WTC11 (cell line): ENCODE measurements at places on chromosomes 2 and 18. TPM values are rescaled to one million over a fixed set of nuclear protein-coding genes. Genes with fewer than 3 reads are reported as not detected.

Gene INHA
- total RNA-seq, result 1.1 to 1.8 TPM (median 1.4 TPM) in 3 replicates

Gene QPCT
- total RNA-seq, result 13.6 to 19.9 TPM (median 19.5 TPM) in 3 replicates

Gene SLC9A4
- 0.09 to 0.11 TPM in 2 of 3 replicates, not detected in the other for total RNA-seq

Gene TUBA3D
- 0.25 to 0.28 TPM in 2 of 3 replicates, not detected in the other for total RNA-seq

Gene GPBAR1
- total RNA-seq, result 0.20 to 0.39 TPM (median 0.25 TPM) in 3 replicates

- H3K27me3 ChIP-seq, result no peaks in the 10 kb centered on the region
- no peak overlapping the region for H3K4me3 ChIP-seq
- H3K27ac ChIP-seq, result no peak overlapping the region
- no peaks in the 10 kb centered on the region for H3K4me1 ChIP-seq
- no peaks in the 10 kb centered on the region for H3K36me3 ChIP-seq
- DNase-seq, result no peak
Observed at GRCh38 chr2:176612736-176613135, 343.5 kb downstream of the MTX2 start.

DNA sequence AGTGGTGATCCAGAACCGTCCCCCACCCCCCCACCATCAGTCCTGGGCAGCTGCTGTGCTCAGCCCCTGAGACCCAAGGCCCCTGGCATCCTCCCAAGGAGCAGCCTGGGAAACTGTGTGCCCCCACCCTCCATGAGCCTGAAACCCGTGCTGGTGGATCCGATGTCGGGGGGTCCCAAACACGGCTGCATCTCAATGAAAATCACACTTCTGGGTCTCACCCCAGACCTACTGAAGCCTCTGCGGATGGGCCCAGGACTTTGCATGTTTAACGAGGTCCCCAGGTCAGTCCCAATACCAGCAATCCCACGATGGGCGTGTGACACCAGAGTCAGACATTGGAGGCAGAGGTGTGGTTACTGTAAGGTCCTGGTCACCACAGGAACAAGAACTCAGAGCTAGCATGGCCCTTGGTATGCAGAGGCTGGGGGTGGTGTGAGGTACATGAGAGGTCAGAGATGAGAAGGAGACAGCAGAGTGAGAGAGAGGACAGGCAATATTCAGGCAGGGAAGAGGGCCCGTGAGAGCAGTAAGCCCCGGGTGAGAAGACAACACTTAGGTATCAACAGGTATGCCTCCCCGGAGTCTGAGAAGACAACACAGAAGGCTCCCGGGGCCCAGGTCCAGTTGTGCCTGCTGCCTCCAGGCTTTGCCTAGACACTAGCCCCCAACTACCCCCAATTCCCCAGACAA is 32.6 kb downstream of the MRPL35 start:
- no peaks in the 10 kb centered on the region for H3K36me3 ChIP-seq
- H3K4me1 ChIP-seq, result peaks cover 9% of the 10 kb centered on the region
- no peak for DNase-seq
- no peaks in the 10 kb centered on the region for H3K27me3 ChIP-seq
- H3K4me3 ChIP-seq, result no peak overlapping the region

DNA sequence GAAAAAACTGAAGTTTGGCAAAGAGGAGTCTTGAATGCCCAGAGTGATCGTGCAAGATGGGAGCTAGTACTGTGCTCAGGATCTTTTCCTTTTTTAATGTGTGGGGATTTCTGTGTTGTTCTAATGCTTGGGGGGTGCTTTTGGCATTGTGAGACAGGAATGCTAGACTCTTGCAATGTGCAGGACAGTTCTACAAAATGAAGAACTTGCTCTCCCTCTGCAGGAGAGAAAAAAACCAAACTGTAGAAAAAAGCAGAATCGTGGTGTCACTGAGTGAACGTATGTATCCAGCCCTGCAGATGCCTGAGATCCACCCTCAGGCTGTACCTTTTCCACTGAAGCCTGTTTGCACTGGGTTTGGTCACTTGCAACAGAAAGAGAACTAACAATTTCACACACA is 12.1 kb upstream of the TTC39C start:
- no peak overlapping the region for H3K27ac ChIP-seq
- H3K36me3 ChIP-seq, result no peaks in the 10 kb centered on the region
- H3K4me3 ChIP-seq, result no peak overlapping the region
- H3K4me1 ChIP-seq, result peaks cover 7% of the 10 kb centered on the region
- DNase-seq, result no peak
- H3K27me3 ChIP-seq, result no peaks in the 10 kb centered on the region

- no peaks in the 10 kb centered on the region for H3K36me3 ChIP-seq
- H3K4me1 ChIP-seq, result peaks cover 6% of the 10 kb centered on the region; the same call in 1 of the 2 replicates
- no peak overlapping the region for H3K4me3 ChIP-seq
- no peak overlapping the region for H3K27ac ChIP-seq
- DNase-seq, result no peak
Observed at GRCh38 chr2:74712223-74713053, 58.4 kb downstream of the SEMA4F start.

GRCh38 chr2:29606104-29607037 is 315.0 kb downstream of the ALK start:
- peaks cover 48% of the 10 kb centered on the region for H3K4me1 ChIP-seq
- no peak overlapping the region for H3K4me3 ChIP-seq
- no peaks in the 10 kb centered on the region for H3K27me3 ChIP-seq

- H3K4me1 ChIP-seq, result peaks cover 16% of the 10 kb centered on the region
- H3K27me3 ChIP-seq, result no peaks in the 10 kb centered on the region
- no peak overlapping the region for H3K4me3 ChIP-seq
- H3K27ac ChIP-seq, result peak overlapping the region; percentile 55; the same call in 1 of the 2 replicates
Observed at GRCh38 chr2:218713922-218714321, 3.3 kb downstream of the TTLL4 start.

DNA sequence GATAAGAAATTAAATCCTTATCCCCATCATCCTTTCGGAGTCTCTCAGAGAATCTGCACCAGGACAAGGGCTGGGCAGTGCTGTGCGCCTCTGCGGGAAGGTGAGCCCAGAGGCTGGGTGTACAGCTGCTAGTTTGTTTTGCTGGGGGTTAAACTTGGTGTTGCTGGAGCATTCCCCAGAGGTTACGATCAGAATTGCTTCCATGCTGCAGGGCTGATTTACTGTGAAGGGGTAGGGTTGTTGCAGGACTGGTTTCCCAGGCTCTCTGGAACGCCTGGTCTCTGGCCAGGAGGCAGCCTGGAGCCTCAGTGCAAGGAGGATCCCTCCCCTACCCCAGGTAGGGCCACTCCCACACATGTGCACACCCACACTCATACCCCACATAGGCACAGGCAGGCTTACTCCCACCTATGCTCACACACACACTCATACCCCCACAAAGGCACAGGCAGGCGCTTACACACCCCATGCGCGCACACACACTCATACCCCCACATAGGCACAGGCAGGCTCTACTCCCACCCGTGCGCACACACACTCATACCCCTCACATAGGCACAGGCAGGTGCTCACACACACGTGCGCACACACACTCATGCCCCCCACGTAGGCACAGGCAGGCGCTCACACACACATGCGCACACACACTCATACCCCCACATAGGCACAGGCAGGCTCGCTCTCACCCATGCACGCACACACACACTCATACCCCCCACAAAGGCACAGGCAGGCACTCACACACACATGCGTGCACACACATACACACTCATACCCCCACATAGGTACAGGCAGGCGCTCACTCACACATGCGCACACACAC is 11.3 kb downstream of the CNNM4 start:
- no peak for DNase-seq
- no peaks in the 10 kb centered on the region for H3K27me3 ChIP-seq
- H3K4me3 ChIP-seq, result no peak overlapping the region
- peaks cover 18% of the 10 kb centered on the region for H3K4me1 ChIP-seq

GRCh38 chr2:208295834-208296233 is 29.8 kb downstream of the PIKFYVE start:
- H3K4me3 ChIP-seq, result no peak overlapping the region
- DNase-seq, result no peak
- H3K36me3 ChIP-seq, result peaks cover 43% of the 10 kb centered on the region
- H3K4me1 ChIP-seq, result no peaks in the 10 kb centered on the region

DNA sequence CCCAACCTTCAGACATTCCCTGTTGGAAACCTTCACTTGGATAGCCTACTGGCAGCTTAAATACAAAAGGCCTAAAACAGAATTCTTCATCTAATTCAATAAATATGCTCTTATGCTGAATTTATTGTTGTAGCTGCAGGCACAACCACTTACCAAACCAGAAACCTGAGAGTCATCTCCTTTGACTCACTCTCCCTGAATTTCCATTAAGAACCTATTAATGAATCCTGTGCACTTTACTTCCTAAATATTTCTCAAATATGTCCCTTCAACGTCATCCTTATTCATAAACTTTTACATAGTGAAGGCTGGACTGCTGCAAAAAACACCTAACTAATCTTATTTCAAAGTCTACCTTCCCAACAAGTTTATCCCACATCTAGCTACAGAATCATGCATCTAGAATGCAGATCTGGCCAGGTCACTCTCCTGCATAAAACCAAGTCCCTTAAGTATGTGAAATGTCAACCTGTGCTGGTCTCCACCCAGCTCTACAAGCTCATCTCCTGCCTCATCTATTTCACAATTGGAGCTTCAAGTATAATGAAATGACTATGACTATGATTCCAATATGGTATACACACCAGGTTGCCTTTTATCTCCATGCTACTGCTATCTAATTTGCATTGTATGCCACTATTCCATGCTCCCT is 354.2 kb downstream of the ZEB2 start:
- H3K4me1 ChIP-seq, result peaks cover 6% of the 10 kb centered on the region
- H3K36me3 ChIP-seq, result no peaks in the 10 kb centered on the region
- H3K27ac ChIP-seq, result no peak overlapping the region
- H3K27me3 ChIP-seq, result no peaks in the 10 kb centered on the region

- DNase-seq, result no peak
- no peak overlapping the region for H3K4me3 ChIP-seq
- H3K4me1 ChIP-seq, result peaks cover 8% of the 10 kb centered on the region; the same call in 1 of the 2 replicates
- no peak overlapping the region for H3K27ac ChIP-seq
- H3K27me3 ChIP-seq, result no peaks in the 10 kb centered on the region; the same call in 1 of the 2 replicates
Observed at GRCh38 chr18:35406666-35407065, 29.5 kb upstream of the ZNF396 start.

DNA sequence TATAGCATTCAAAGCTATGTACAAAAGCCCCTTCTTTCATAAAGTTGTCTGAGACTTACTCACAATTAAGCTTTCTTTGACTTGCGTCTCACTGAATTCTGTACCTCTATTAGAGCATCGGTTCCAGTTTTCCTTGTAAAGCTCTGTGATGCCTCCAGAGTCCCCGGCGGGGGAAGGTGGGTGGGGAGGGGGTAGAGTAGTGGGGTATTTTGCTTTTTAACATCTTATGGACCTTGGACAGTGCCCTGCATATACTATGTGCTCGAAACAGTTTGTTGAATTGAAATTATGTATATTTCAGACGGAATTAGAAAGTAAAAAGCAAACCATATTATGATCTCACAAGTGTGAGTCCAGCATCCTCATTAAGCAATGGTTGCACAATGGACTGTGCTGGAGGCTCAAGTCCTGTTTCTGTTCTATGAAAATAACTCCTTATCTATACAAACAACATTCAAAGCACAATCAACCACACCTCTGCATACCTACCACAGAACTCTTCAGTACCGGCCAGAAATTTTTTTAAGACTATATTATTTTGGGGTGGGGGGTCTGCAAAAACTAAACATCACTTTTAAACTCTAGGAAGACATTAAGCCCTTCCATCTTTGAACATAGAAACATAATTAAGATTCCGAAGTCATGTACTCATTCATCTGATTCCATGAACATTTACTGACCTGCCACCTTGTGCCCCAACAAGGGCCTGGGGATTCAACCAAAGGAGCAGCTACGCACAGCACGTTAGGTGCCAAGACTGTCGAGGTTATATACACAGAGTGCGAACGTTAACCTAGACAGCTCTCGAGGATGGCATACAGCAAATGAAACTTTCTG is 908 bp downstream of the STAT1 start:
- DNase-seq, result no peak
- H3K4me3 ChIP-seq, result no peak overlapping the region
- H3K36me3 ChIP-seq, result peaks cover 13% of the 10 kb centered on the region
- H3K27ac ChIP-seq, result no peak overlapping the region
- H3K4me1 ChIP-seq, result no peaks in the 10 kb centered on the region
- no peaks in the 10 kb centered on the region; the same call in 1 of the 2 replicates for H3K27me3 ChIP-seq

DNA sequence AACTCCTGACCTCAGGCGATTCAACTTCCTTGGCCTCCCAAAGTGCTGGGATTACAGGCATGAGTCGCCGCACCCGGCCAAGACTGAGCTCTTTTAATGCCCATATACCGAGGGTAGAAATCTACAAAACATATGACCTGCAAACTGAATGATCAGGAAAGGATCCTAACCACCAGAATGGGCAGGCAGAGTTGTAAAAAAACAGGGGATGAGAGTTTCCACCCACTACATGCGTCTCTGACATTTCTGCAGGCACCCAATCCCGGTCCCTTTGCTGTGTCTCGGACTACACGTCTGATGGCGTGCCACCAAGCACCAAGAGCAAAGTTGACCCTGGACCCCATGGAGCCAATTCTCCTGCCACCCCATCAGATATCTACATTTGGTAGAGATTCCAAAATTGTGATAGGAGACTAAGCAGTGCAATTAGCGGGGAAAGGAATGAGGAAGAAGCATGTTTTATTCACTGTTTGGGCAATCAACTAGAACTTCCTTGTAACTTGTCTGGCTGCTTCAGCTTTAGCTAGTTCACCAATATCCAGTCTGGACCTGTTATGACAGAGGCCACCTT is 74.1 kb downstream of the ATP8B1 start:
- no peak overlapping the region for H3K27ac ChIP-seq
- H3K36me3 ChIP-seq, result peaks cover 12% of the 10 kb centered on the region
- no peaks in the 10 kb centered on the region; the same call in 1 of the 2 replicates for H3K27me3 ChIP-seq
- no peak overlapping the region for H3K4me3 ChIP-seq
- DNase-seq, result no peak

DNA sequence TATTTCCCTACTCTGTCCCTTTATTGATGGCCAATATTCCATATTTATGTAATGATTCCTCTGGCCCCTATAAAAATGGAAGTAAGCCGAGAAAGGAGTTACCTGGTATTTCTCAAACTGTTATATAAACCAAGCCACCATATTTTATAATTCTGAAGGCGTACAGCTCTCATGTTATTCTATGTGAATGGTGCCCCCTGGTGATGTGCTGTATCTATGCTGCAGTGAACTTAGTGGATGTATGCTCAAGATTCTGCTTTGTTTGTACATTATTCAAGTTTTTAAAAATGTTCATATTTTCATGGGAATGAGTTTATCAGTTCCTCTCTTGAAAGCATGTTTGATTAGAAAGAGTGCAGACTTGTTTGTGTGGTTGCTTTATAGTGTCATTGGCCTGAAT is 194.5 kb upstream of the LRRTM1 start:
- no peak overlapping the region for H3K27ac ChIP-seq
- H3K36me3 ChIP-seq, result no peaks in the 10 kb centered on the region
- H3K4me3 ChIP-seq, result no peak overlapping the region
- H3K27me3 ChIP-seq, result no peaks in the 10 kb centered on the region
- H3K4me1 ChIP-seq, result peaks cover 3% of the 10 kb centered on the region; the same call in 1 of the 2 replicates
